ENCODE measurements at places on chromosomes 3 and 15. TPM values are rescaled to one million over a fixed set of nuclear protein-coding genes. Genes with fewer than 3 reads are reported as not detected.
A peak's percentile ranks its signal among the peaks of the same experiment; 100 is the strongest.

PRR20G gene
- total RNA-seq: not detected

GRCh38 chr3:156303001-156303707 lies 182.8 kb downstream of the KCNAB1 start:
- no peak for DNase-seq

- no peak for DNase-seq
These were observed 51.4 kb upstream of the IQSEC1 start for GRCh38 chr3:13124631-13125030.

GLCE gene
- 5.6 TPM for total RNA-seq

CELF6 gene
- 3.1 TPM for total RNA-seq

DNA sequence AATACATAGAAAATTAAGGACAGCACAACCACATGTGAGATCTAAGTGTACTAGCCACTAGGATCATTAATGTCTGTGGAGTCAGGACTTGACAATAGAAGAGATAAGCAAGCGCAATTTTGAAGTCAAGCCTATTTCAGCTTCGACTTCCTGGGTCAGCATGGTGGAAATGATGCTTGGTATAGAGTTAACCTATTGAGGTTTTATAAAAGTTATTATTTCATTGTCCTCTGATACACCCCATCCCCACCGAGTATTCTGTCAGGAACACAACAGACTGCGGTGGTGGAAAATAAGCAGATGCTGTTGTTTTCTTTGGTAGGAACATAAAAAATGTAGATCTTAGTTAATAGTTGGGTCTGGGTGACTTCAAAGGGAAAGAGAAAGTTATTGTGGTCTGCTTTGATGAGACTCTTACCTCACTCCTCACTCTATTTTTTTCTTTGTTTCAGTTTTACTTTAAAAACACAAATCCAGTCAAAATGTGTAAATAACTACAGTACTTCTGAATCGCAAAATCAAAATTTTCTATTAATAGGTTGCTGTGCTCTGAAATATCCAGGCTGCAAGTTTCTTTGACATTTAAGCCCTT lies 82.1 kb downstream of the IL5RA start:
- no peak for DNase-seq

GRCh38 chr3:5520237-5520636 lies 332.7 kb downstream of the EDEM1 start:
- no peak for DNase-seq

DNA sequence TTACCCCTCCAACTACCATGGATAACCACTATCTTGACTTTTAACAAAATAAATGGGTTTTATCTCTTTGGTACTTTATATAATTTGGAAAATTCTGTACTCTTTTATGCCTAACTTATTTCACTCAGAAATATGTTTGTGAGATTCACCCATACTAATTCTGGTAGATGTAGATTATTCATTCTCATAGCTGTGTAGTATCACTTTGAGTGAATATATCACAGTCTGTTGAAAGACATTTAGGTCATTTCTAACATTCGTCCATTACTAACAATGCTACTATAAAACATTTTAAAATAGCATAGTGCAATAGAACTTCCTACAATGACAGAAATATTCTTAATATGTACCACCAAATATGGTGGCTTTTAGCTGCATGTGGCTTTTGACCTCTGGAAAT lies 542.4 kb downstream of the RBMS3 start:
- DNase-seq: no peak

DNA sequence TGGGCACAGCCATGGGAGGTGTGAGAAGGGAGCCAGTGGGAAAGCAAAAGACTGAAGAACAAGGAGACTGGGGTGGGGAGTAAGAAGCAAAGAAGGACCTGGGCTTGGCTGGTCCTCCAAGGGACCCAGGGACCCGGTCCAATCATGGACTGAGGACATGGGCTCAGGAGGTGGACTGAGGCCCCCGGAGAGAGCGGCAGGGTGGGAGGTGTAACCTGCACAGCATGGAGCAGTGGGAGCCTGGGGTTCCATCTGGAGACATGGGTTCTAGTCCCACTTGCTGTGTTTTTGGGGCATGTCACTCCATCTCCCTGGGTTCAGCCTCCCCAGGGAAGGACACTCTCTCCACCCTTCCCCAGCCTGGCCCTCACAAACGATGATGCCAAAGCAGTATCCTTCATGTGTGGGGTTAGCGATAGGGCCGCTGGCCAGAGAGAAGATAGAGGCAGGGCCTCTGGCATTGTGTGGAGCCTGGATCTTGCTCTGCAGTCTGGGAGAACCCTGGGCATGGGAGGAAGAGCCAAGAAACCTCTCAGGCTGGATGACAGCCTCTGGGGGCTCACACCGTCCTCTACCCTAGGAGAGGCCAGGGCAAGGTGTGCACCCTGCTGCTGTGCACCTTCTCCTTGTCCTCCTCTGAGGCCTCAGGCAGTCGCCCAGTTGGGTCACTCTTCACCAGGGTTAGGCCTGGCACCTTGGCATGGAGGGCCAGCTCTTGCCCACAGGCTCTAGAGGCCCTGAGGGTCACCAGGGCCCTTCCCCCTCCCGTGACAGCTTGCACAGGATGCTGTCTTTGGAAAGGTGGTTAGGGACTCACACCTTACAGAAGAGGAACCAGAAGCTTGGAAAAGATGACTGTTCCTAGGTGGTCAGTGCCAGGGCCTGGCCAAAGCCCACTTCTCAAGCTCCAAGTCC lies 26.0 kb downstream of the FBXW12 start:
- no peak for DNase-seq

- DNase-seq: no peak
These were observed 91.6 kb upstream of the LIPC start for GRCh38 chr15:58340176-58340575.

DNA sequence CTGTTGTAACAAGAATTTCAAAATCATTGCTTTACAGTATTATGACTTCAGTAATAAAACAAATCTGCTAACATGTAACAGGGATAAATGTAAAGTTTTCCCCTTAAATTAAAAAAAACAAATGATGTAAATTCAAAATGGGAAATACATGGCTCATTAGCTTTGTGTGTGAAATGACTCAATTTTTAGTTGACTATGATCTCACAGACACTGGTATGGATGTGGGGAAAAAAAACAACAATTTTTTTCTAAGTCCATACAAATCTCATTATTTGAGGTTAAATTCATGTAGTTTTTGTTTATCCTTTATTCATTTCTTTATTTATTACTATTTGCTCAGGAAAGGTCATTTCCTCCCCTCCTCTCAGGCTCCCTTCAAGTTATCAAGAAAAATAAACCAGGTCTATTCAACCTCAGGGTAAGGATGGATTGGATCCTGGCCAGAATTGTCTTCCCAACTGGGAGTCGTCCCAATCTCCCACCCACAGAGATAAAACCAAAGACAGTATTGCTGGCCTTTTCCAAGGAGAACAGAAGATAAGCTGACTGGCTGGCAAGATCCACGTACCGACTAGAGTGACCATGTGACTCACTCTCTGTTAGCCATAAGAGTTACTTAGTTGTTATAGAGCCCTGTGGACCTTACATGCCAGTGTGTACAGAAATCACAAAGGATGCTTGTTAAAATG lies 373.3 kb downstream of the GAP43 start:
- no peak for DNase-seq

MAP1A gene
- total RNA-seq: 4.2 TPM

GRCh38 chr3:123332124-123332641 lies 116.7 kb downstream of the ADCY5 start:
- DNase-seq: no peak

DNA sequence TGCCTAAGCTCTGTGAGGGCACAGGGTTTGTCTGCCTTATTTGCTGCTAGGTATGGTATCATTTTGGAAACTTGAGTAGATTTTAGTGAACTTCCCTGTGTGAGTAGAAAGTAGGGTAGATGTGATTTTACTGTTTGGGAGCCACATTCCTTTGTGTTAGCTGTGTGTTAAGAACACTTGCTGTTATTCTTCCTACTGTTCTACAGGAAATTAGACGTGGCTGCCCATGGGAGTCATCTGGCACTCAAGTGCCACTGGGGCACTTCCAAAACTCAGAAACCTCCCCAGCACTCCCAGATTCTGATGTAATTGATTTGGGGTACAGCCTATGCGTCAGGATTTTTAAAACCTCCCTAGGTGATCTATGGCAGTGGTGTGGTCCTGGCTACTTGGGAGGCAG lies 369.9 kb upstream of the C2CD4B start:
- no peak for DNase-seq

- peak; percentile 78 for DNase-seq
These were observed 4.3 kb downstream of the DAZL start for GRCh38 chr3:16600780-16601536.

MAGEL2 gene
- not detected for total RNA-seq

DNA sequence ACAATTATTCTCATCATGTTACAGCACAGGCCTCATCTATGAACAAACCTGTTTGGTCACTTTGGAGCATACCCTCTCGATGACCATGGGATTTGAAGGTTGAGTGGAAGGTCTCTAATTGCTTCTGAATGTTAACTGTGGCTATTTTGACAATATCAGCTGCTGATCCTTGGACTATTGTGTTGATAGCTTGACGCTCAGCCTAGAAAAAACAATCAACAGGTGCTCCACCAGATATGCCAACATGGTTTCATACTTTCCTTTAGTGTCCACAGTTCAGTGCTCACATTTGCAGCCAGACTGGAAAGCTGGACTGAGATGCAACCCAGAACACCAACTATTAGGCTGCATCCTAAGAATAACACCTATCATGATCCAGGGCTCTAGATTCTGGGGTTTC lies 109.7 kb downstream of the POLQ start:
- DNase-seq: no peak

GRCh38 chr3:112101916-112102315 lies 15.7 kb downstream of the C3orf52 start:
- DNase-seq: no peak

CD80 gene
- 1.3 TPM for total RNA-seq

DNA sequence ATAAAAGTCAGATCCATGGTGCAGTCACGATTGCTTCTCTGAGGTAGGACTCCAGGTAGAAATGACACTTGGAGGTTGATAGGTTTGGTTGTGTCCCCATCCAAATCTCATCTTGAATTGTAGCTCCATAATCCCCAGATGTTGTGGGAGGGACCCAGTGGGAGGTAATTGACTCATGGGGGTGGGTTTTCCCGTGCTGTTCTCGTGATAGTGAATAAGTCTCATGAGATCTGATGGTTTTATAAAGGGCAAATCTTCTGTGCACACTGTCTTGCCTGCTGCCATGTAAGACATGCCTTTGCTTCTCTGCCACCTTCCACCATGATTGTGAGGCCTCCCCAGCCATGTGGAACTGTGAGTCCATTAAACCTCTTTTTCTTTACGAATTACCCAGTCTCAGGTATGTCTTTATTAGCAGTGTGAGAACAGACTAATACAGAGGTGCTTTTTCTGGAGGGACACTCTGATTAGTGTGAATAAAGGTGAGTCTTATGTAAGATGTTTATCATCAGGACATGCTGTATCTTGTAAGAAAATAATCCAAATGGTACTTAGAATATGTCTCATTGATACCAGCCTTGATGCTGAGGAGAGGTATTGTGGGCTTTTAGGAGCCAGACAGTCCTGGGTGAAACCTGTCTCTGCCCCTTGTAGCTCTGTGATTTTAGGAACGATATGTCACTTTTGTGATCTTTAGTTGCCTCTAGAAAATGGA lies 43.0 kb downstream of the SLCO3A1 start:
- no peak for DNase-seq

GRCh38 chr3:85737846-85738245 lies 779.1 kb downstream of the CADM2 start:
- DNase-seq: no peak

INAFM2 gene
- 6.4 TPM for total RNA-seq

HES1 gene
- 0.41 TPM for total RNA-seq

- DNase-seq: no peak
These were observed 20.7 kb upstream of the PPP2R3A start for GRCh38 chr3:135944831-135945230.

Data from T-cell (primary cell).